Inflammatory macrophage treated with lipopolysaccharide for 4 hours (primary cell): ENCODE measurements at places on chromosomes 3 and 15.

GRCh38 chr3:58190882-58191281, 19.9 kb downstream of the DNASE1L3 start:
- no peak for DNase-seq

- DNase-seq = no peak
These were observed 40.8 kb downstream of the MGLL start for GRCh38 chr3:127781411-127782001.

DNA sequence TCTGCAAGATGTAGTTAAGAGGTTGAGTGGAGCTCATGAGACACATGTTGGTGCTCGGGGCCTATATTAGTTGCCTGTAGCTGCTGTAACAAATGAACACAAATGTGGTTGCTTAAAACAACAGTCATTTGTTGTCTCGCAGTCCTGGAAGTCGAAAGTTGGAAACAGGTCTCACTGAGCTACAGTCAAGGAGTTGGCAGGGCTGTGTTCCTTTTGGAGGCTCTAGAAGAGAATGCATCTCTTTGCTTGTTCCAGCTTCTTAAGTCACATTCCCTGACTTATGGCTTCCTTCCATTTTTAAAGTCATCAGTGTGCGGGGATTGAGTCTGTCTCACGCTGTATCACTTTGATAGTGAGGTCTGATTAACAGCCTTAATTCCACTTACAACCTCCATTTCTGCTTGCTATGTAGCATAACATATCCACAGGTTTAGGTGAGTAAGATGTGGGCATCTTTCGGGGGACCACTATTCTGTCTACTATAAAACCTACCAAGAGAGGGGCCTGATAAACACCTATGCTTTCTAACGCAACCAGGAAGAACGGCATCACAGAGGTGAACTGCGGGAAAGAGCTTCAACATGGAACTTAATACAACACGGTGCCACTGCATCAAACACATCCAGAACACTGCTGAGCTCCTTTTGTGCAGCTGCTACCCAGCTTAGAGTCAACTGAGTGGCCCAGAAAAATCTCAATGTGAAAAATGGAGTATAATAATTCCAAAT, 119.4 kb downstream of the ATP10A start:
- DNase-seq = no peak

GRCh38 chr3:9137676-9138075, 111.8 kb downstream of the SRGAP3 start:
- DNase-seq = no peak

- DNase-seq = no peak
These were observed 84.3 kb downstream of the EEFSEC start for GRCh38 chr3:128237348-128238183.

DNA sequence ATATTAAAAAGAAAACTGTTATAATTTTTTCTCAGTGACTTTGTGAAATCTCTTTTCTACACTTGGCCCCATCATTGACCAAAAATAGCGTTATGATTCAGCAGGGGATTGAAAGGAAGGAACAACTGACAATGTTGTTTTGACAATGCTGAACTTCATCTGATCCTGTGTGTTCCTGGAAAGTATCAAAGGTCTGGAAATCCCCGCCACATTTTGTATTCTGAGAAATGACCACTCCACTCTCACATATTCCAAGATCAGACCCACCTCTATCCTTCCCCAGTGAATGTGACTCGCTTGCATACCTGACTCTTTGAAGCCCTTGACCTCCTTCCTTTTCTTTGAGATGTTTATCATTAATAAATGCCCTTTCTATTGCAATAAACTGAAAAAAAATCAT, 9.7 kb upstream of the RIOX2 start:
- peak; percentile 10 for DNase-seq

GRCh38 chr3:142857056-142857455, 31.8 kb downstream of the PCOLCE2 start:
- no peak for DNase-seq

DNA sequence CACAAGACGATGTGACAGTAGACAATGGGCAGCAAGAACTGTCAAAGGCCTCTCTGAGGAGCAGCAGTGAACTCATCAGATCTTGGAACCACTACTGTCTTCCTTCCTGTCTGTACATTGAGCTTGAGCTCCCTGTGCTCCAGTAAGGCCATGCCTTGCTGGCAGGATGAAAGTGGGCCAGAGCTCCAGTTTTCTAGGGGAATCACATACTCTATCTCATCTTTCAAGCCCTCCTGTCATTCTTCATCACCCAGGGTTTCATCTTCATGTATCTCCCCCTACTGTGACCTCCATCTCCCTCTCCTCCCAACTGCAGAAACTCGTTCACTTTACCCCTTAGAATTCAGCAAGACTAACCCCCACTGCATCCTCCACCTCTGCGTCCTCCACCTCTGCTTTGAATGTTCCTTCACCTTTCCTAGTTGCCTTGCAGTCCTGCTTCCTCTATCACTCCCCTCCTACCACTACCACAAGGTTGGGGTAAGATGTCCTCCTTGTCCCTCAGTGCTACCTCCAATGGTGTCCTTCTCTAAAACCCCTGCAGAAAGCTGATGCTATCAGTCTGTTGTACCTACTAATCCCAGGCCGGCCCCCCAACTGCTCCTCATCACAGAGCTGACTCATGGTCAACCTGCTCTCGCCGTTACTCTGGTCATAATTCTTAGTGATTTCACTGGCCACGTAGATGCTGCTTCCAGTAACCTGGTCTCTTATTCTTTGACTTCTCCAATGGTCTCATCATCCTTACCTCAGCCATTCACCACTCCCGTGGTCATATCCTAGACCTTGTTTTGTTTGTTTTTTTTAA, 22.3 kb downstream of the NKIRAS1 start:
- no peak for DNase-seq

- peak; percentile 41 for DNase-seq
These were observed 16.4 kb downstream of the IL12A start for GRCh38 chr3:160005004-160005403.

- DNase-seq = peak; percentile 42
These were observed 762 bp downstream of the CTNNB1 start for GRCh38 chr3:41199866-41200668.

DNA sequence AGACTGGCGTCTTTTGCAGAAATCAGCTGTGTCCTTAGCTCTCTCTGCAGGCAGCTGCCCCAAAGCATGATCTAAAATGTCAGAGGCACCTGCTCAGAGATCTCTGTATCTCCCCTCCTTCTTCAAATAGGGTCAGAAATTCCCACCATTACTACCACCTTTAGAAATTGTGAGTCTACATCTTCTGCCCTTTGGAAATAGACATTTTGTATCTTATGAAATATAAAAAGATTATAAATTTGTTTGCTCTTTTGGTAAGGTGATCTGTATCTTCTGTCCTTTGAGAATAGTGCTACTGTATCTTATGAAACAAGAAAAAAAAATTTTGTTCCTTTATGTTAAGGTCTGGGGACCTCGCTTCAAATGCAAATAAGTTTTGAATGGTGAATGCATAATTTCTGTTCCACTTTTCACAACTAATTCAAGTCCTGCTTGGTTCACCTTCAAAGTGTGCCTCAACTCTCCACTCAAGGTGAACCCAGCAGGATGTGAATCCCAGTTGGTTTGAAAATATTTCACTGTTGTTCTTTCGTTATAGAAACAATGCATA, 28.3 kb upstream of the GPD1L start:
- DNase-seq = no peak

DNA sequence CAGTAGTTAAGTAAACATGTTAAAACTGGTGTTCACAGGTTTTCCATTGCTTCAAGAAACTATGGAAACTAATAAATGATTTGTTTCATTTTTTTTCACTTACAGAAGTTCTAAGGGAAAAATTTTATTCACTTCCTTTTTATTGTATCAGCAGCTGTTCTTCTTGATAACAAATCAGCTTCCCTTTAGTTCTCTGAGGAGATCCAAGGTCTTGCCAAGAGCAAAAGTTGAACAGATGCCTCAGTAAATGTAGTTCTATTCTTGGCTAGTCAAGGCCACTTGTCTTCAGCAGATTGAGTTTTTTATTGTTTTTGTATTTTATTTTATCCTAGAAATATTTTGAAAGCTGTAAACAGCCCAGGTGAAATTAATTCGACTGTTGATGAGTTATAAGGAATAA, 41.8 kb downstream of the KCNH8 start:
- DNase-seq = no peak

DNA sequence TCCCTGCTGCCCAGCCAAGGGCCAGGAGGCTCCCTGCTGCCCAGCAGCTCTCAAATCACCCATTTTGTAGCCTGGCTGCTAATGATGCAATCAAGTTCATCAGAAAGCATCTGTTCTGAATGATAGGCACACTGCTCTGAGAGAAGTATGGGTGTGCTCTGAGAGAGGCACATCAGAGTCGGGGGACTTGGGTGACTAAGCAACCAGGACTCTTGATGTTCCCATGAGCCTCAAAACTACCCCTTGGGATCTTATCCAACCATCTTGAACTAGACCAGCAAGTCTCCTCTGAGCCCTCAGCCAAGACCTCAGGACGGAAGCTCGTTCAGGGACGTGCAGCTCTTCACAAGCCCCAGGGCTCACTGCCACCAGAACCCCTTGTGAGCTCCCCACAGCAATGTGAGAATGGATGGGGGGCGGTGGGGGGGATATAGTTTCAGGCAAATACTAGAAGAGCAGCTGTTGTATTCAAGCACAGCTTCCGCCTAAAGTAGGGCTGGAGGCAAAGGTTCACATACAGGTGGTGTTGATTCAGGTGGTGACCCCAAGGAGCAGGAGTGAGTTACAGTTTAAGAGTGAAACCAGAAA, 52.2 kb upstream of the HES1 start:
- DNase-seq = no peak

DNA sequence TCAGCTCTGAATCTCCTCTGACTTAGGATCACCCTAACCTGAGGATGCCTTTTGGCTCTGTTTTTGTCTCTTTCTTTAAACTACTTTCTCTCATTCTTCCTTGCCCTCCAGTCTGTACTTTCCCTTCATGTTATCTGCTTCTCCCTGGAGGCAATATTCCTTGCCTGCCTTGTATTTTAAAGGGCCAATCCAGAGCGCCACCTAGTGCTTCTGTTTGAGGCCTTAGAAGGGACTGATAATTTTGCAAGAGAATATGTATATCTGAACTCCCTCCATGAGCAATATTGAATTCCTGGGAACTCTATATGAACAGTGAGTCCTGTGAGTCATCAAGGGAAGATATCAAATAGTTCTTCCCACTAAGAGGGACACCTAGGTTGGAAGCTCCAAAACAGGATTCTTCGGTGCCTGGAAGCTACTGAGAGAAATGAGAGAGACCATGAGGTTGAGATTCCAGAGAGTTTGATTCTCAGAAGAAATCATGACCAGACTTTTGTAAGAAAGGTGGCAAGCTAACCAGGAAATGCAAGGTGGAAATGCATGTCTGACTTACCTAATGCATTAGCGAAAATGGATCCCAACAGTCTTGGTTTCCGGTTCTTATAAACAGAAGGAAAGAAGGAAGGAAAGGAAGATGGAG, 203.8 kb upstream of the CD96 start:
- no peak for DNase-seq

DNA sequence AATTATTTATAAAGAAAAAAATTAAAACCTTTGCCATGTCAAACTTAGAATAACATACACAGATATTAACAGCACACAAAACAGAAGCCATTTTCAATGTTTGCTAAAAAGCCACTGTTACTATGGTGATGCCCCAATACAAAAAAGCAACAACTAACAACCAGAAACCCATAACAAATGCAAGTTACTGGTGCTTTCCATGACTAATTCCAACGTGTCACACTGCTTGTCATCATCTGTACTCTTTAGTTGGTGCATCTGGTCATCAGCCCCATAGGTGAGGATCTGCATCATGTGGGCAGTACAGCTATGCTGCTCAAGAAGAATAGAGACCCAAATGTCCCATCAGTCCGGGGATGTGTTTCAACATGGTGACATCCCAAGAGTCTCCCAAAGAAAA, 52.8 kb downstream of the ATP8B4 start:
- peak; percentile 70 for DNase-seq

DNA sequence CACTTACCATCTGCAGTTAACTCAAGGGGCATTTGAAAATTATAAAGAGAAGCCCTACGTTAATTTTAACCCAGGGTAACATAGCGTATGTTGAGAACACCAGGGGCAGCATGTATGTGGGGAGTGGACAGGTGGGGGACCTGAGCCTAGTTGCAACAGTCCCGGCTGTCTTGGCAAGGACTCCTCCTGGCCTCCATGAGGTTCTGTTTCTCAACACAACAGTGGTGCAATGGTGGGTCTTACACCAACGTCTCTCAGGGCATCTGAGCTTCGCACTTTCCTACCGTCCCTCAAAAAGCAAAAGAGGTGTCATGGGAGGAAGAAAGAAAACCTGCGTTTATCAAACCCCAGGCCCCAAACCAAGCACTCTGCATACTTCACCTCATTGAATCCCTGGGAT, 50.6 kb downstream of the MGLL start:
- DNase-seq = no peak

GRCh38 chr15:57861815-57862586, 155.5 kb downstream of the POLR2M start:
- DNase-seq = peak; percentile 30

DNA sequence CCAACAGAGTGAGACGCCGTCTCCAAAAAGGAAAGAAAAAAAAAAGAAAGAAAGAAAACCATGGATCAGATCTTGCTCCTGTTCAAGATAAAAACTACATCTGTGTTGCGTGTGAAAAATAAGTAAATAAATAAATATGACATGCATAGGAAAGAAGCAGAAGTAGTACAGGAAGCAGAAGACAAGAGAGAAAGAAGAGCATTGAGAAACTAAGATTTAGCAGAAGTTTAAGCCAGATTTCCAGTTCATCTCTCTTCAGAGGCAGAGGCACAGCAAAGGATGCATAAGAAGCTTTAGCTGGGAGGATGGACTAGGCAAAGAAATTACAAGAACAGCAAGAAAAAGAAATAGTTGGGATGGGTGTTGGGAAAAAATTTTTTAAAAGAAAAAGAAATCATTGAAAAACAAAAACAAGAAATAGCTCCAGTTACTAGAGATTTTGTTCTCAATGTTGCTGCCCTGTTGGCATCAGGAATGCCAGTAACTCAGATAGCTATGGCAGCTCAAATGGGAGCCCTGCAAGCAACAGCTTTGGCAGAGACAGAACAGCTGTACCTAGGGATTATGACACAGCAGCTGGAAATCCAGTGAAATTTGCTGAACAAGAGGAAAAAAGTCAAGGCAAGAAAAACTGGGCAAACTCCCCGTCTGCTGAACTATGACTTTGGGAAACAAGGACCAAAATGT, 17.3 kb downstream of the AP3S2 start:
- DNase-seq = peak; percentile 60

DNA sequence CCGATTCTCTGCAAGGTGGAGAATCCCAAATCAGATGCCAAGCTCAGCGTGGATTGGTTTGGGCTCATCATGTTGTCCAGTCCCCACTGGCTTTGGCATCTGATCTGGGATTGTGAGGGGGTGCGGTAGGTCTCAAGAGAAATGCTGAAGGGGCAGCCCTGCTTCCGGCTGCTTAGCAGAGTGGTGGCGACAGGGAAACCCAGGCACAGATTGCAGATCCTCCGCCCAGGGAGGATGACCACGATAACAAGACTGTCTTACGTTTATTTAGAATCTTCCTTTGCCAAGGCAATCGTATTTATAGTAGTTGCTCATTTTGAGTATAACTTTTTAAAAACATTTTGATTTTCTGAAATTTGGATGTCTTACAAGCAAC, 61.1 kb downstream of the SLC12A8 start:
- no peak for DNase-seq
